ENCODE measurements at places on chromosomes 7 and 10. TPM values are rescaled to one million over a fixed set of nuclear protein-coding genes. Genes with fewer than 3 reads are reported as not detected.

DNA sequence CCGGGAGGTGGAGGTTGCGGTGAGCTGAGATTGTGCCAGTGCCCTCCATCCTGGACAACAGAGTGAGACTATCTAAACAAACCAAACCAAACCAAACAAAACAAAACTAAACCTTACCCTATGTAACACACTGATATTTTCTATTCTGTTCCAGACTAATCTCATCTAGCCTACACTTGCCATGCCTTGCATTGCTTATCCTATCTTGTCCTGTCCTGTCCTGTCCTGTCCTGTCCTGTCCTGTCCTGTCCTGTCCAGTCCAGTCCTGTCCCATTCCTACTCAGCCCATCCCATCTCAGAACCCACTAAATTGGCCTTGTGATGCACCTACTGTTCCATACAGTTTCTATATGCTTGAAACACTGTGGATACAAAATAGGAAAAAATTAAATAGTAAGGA is 64.7 kb upstream of the HDAC9 start:
- no peak for ATAC-seq

DNA sequence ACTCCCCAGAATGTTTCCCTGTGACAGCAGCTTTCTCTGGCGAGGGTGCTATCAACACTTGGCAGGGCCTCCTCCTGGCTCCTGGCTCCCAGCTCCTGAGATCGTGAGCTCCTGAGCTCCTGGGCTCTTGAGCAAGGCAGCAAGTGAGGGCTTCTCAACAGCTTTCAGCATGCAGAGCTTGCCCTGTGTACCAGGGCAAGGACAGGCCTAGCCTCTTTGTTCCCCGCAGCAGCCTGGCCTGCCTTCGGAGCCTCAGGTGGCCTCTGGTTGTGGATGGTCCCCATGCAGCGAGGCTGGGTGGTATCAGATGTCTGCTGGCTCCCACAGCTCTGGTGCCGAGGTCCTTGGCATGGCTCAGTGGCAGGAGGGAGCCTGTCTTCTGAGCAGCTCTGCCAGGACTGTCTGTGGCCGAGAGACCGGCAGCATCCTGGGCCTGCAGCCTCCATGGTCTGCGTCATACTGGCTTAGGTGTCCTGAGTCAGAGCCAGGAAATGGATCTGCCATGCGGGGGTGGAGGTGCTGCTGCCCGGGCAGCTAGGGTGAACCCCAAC is 44.2 kb downstream of the ZMIZ1 start:
- ATAC-seq, result peak; percentile 85

DNA sequence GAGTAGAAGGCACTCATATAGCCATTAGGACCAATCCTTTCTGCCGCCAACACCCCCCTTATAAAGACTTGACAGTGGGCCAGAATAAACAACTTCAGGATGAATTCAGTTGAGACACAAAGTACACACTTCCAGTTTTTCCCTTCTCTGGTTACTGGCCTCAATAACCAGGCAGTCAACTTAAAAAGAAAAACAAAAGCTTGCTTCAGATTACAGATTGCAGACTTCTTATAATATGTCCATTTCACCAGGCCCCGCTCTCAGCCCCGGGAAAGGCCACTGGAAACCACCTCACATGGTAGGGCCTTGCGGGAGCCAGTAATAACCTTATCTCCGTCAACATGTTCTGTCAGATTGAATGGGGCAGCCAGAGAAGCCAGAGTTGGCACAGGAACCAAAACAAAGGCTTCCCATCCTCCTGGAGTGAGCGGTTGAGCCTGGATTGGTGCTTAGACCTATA is 108.8 kb downstream of the EGFR start:
- ATAC-seq, result no peak

Gene TMEM184A
- total RNA-seq, result 86.6 TPM

Gene EPHB4
- total RNA-seq, result 30.3 TPM

Gene PAPSS2
- total RNA-seq, result 10.4 TPM

DNA sequence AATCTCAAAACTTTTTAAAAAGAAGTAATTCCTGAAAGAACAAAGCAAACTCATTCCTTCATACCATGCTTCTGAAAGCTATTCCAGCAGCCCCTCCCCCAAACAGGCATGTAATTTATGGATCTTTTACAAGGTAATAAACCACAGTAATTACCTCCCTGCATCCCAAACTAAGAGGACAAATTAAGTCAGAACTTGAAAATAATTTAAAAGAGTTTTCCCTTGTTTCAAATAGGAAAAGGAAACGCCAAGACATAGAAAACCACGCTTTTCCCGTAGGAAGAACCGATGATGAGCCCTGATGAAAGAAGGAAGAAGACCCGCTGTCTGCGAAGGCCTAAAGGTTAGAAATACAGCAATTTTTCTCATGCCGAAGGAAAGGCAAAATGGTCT is 8.9 kb downstream of the HOXA4 start:
- no peak for ATAC-seq

GRCh38 chr10:130018730-130019185 is 54.7 kb upstream of the EBF3 start:
- ATAC-seq, result no peak

Gene STEAP2
- total RNA-seq, result 2.4 TPM

DNA sequence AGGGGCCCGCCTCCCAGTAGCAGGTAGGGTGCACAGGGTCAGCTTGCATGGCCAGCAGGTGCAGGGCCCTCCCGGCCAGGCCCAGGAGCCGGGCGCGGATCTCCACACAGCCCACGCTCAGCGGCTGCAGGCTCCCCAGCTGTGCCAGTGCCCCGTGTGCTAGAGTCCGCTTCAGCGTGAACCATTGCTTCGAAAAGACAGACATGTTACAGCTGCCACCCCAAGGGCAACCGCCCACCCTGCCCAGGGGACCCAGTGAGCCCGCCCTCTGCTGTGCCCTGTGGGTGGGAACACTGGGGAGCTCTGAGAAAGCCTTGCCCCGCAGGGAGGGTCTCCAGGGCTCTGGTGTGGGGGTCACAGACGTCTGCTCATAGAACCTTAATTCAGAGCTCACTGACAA is 64.3 kb upstream of the NKX6-2 start:
- no peak for ATAC-seq

DNA sequence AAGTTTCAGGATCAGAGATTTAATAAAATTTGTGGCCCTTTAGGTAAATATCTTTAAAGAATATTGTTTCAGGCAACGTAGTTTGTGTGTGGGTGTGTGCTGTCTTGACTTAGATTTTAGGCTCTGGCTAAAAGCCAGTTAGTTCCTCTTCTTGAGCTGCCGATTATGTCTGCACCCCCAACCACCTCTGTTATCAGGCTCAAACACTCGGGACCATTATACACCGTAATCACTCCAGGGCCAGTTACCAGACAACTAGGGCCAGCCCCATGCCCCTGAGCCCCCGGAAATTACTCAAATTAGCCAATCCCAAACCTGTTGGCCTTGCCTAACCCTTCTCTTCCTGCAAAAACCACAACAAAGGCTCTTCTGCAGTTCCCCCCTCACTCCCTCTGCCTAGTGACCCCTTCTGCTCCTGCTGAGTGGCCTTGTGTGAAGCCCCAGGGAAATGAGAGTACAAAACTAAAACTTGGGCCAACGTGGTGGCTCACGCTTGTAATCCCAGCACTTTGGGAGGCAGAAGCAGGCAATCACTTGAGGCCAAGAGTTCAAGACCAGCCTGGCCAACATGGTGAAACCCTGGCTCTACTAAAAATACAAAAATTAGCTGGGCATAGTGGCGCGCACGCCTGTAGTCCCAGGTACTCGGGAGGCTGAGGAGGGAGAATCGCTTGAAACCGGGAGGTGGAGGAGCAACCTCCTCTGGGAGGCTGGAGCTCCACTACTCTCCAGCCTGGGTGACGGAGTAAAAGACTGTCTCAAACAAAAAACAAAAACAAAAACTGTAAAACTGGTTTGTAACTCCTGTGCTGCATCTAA is 9.2 kb upstream of the HNRNPF start:
- peak; percentile 21 for ATAC-seq

- ATAC-seq, result no peak
Measured at GRCh38 chr10:30835146-30835545, 196.5 kb downstream of the ZNF438 start.

GRCh38 chr7:80435521-80435920 is 76.3 kb downstream of the GNAT3 start:
- ATAC-seq, result no peak

DNA sequence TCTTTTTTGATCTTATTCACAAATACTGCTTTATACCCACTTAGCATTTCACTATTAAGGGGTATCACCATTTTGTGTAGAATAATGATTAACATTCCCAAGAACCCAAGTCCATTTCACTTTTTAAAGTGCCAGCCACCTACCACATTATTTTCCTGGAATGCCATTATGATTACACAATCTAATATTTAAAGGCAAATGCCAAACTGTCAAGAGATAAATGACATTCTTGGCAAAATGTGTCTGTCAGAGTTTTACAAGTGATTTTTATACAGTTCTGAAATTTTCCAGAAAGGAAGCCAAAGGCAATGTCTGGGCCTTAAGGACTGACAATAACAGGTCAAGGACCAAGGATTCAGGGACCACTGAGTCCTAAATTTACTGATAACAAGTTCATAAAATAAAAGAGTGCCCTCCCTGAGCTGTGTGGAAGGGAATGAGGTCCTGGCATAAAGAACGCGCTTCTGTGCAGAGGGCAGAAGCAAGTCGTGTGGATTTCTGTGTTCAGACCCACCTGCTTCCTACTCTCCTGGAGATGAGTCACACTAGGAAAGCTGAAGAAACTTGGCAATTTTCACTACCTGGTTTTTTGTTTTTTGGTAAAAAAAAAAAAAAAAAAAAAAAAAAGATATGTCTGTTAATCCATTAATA is 66.5 kb downstream of the UBE2H start:
- ATAC-seq, result peak; percentile 36

- no peak for ATAC-seq
Measured at GRCh38 chr10:132630666-132631337, 93.2 kb downstream of the INPP5A start.

- no peak for ATAC-seq
Measured at GRCh38 chr7:155507576-155507975, 38.8 kb downstream of the CNPY1 start.

GRCh38 chr7:39353615-39354376 is 212.4 kb upstream of the YAE1 start:
- peak; percentile 83 for ATAC-seq

DNA sequence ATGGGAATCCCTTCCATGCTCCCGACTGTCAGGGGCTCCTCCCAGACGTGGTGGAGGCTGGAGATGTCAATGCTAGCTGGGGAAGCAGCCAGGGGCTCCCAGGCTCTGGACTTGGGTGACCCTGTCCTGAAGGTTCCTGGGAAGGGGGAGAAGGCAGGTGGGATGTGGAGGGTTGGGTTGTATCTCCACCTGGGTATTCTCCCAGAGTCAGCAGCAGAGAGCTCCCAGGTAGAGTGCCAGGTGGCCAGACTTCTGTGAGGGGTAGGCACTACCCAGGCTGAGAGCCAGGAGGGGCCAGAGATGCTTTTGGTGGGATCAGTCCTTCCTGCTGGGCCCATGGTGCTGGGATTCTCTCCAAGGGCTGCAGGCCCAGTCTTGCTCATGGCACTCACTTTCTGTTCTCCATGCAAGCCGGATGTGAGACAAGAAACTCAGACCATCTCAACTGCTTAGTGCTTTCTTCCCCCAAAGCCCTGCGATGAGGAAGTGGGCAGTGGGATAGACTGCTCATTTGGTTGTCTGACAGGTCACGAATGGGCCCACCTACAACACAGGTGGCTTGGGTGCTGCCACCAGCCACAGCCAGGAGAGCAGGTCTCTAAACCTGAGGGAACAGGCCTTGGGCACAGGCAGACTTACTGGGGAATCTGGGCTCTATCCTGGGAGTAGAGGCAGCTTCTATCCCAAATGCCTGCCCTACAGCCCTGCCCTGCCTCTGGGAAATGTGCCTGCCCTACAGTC is 52.5 kb upstream of the CAMK2B start:
- no peak for ATAC-seq

Gene ASB10
- not detected for total RNA-seq

GRCh38 chr7:105656922-105657521 is 75.7 kb upstream of the EFCAB10 start:
- ATAC-seq, result peak; percentile 63

DNA sequence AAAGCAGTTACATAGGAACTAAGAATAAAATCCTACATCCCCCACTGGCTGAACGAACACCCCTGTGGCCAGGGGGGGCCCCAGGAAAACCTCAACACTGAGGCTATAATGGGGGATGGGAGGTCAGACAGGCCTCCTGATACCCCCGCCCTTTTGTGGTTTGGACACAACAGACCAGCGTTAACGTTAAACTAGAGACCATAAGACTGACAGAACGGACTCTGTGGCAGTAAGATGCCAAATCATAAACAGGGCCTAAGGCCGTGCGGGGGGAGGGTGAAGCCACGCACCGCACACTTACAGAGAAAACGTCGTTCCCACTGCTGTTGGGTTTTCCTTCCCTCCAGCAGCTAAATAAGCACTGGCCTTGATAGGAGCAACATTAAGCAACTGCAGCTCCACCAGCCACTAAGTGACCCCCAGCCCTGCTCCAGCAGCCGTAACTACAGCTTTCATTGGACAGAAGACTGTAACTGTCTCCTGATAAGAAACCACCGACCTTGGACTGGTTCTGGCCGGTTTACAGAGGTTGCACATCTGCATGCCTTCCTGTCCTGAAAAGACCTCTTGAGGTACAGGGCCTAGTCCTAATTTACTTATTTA is 3.4 kb upstream of the PPP2R2D start:
- ATAC-seq, result no peak

Gene FOXI2
- 0.32 TPM for total RNA-seq

DNA sequence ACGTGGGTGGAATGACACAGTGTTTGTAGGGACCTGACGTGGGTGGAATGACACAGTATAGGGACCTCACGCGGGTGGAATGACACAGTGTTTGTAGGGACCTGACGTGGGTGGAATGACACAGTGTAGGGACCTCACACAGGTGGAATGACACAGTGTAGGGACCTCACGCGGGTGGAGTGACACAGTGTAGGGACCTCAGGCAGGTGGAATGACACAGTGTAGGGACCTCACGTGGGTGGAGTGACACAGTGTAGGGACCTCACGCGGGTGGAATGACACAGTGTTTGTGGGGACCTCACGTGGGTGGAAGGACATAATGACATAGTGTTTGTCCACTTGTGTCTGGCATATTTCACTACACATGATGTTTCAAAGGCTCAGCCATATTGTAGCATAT is 19.3 kb downstream of the PPP2R2D start:
- ATAC-seq, result no peak

DNA sequence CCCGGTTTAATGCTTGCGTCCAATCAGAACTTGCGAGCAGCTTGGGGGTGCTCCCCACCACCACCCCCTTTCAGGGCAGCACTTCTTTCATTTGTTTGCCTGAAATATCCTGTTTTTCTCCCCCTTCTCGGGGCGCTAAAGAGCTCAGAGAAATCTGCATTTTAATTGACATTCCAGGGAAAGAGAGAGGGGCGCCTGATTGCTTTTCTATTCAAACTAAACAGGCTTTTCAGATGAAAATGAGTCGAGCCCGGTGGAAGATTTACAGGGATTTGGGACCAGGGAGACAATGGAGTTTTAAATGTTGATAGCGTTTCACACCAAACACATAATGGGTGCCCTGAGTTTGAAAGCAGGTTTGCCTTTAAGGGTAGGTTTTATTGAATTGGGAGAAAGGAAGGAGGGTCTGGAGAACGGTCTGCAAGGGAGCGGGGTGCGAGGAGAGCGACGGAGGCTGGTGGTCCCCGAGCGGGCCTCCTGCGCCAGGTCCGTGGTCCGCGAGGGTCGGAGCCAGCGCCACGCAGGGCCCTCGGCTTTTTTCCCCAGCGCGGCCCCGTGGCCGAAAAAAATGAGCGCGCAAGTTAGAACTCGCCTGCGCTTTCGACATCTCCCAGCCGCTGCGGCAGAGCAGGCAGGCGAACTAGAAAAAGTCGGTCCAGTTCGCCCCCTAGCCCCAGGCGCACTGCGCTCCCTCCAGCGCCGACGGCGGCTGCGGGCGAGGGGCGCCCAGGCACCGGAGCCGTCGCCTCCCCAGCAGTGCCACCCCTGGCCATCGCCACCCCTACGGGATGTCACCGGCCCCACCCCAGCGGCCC is 1.3 kb downstream of the FGFR2 start:
- peak; percentile 54 for ATAC-seq
